NCI-H1105 (cell line): ENCODE measurements at places on chromosomes 12 and 14.
A peak's percentile ranks its signal among the peaks of the same experiment; 100 is the strongest.

GRCh38 chr14:69963966-69964365 lies 84.8 kb downstream of the SMOC1 start:
- no peak for DNase-seq

GRCh38 chr14:67332468-67332867 lies 27.1 kb downstream of the ATP6V1D start:
- DNase-seq, result no peak

DNA sequence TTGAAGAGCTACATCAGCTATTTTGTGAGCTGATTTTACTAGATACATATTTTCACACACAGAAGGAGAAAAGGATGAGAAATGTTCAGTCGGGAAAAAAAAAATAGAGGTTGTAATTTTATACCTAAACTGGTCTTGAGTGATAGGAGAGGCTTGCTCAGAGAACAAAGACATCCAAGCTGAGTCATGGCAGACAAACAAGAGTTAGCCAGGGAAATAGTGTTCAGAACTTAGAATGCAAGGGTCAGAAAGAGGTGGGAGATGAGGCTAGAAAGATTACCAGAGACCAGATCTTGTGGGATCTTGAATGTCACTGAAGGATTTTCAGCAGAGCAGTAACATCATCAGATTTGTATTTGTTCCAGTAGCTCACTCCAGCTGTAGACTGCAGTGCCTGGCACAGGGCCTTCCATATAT lies 121.9 kb upstream of the ATF1 start:
- DNase-seq, result no peak

DNA sequence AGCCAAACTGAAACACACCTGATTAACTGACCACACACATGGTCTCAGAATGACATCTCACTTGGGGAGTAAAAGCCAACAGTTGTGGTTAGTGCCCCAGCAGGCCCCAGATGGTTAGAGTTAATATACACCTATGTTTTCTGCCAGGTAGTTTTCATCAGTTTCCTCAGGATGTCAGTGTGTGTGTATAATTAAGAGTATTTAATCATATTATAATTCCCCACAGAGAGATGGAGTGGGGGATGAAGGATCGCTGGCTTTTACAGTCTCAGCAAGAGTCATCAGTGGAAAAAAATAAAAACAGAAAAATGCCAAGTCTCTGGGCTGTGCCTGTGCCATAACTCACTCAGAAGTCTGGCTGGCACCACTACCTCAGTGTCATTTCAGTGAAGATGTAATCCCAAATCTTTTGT lies 412.5 kb downstream of the ZFP36L1 start:
- no peak for DNase-seq

DNA sequence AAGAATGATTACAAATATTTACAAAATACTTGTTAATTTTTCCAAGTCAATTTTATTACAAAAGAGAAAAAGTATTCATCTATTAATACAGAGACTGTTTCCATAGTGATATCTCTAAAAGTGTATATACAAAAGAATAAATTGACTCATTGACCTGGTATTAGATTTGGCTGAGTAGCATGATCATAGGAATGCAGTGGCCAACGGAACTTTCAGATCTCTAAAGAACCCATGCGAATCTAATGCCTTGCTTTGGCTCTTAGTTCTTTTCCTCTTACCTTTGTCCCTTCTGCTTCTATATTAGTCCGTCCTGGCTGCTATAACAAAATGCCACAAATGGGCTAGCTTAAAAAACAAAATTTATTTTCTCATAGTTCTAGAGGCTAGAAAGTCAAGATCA lies 717.8 kb downstream of the TMTC2 start:
- DNase-seq, result no peak

DNA sequence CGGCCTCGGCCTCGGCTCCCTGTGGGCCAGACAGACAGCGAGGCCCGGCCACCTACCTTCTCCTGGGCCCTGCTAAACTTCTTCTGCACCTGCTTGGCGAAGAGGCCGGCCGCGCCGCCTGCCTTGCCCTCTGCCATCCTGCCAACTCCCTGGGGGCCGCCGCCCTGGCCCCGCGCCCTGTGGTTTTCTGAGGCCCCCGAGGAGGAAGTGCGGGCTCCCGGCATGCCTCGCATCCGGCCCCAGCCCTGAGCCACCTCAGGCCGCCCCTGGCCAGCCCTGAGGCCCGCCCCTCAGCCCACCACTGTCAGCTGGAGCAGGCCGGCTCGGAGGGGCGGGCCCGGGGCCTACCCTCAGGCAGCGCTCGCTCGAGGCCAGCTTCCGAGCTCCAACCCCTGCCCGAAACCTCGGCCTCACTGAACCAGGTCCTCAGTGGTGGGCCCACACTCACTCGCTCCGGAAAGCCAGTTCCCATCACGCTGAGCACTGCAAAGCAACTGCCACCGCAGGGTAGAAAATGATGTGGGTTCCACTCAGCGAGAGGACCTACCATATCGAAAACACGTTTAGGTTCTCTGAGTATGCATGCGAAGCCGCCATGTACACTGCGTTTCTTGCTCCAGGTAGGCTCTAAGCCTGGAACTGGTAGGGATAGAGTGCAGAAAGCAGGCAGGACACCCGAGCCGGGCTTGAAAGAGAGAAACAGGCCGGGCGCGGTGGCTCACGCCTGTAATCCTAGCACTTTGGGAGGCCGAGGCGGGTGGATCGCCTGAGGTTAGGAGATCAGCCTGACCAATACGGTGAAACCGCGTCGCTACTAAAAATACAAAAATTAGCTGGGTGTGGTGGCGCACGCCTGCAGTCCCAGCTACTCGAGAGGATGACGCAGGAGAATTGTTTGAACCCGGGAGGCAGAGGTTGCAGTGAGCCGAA lies at the start of gene BIN2:
BIN2 (minus strand) TSS at position 209 of the 930 bp plus-strand sequence; CDS start at position 137, 72 bp downstream.
- DNase-seq, result no peak

DNA sequence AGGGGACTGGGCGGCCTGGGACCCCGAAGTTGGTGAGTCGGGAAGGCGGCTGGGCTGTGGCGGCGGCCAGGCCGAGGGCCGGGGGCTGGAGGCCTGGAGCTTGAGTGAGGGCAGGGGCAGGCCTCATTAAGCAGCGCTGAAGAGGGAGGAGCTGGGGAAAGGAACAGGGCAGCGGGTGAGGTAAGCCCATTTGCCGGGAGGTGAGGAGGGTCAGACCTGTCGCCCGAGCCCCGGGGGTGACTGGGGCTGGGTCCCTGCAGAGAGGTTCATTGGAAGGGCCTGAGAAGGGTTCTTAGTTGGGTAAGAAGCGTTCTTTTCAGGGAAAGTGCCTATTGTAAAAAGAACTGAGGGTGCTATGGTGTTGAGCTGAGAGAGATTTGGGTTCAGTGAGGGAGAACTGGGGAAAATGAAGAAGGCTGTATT lies 441 bp downstream of the RAB5B start:
- DNase-seq, result peak; percentile 8

- no peak for DNase-seq
Measured at GRCh38 chr14:57822081-57822480, 43.8 kb downstream of the SLC35F4 start.

GRCh38 chr12:92085040-92085735 lies 60.5 kb downstream of the BTG1 start:
- DNase-seq, result no peak

DNA sequence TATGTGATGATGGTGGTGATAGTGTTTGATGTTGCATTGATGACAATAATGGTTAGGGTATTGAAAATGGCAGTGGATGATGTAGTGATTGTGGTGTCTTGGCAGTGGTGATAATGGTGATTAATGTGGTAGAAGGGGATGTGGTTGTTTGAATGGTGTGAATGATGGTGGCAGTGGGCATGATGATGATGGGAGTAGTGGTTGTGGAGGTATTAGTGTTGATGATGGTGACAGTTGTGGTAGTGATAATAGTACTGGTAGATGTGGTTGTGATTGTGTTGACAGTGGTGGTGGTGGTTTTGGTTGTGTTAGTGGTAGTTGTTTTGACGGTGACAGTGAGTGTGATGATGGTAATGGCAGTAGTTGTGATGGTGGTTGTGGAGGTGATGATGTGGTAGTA lies 1049.0 kb downstream of the VRK1 start:
- DNase-seq, result no peak

GRCh38 chr14:85363358-85363757 lies 166.6 kb upstream of the FLRT2 start:
- DNase-seq, result no peak

- no peak for DNase-seq
Measured at GRCh38 chr12:131608740-131609690, 101.9 kb upstream of the SFSWAP start.

GRCh38 chr12:120095736-120096135 lies 20.8 kb downstream of the RAB35 start:
- DNase-seq, result no peak

DNA sequence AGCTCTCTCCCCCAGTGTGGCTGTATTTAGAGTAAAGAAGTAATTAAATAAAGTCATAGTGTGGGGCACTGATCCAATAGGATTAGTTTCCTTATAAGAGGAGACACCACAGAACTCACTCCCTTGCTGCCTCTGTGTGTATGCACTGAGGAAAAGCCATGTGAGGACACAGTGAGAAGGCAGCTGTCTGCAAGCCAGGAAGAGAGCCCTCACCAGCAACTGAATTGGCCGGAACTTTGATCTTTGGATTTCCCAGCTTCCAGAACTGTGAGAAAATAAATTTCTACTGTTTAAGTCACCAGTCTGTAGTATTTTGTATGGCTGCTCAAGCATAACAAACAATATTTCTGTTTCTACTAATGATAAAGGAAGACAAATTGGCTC lies 368.7 kb upstream of the PRICKLE1 start:
- DNase-seq, result no peak

DNA sequence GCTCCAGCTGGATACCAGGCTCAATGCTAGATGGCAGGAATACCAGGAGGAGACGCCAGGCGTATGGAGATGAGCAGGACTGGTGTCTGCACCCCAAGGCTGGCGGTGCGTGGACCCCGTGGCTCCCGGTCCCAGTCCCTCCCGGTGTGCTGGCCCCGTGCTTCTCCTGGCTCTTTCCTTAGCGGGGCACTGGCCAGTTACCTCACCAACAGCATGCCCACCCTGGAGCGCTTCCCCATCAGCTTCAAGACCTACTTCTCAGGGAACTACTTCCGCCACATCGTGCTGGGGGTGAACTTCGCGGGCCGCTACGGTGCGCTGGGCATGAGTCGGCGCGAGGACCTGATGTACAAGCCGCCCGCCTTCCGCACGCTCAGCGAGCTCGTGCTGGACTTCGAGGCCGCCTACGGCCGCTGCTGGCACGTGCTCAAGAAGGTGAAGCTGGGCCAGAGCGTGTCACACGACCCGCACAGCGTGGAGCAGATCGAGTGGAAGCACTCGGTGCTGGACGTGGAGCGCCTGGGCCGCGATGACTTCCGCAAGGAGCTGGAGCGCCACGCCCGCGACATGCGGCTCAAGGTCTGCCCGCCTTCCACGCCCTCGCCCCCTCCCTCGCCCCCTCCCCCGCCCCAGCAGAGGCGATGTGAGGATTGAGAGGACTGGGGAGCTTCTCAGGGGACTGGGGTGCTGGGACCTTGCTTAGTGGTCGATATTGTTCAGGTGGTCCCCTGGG lies 14.6 kb downstream of the VASH1 start:
- DNase-seq, result no peak

- DNase-seq, result no peak
Measured at GRCh38 chr12:51371295-51371953, 19.8 kb downstream of the GALNT6 start.

GRCh38 chr12:46915082-46915481 lies 89.3 kb upstream of the SLC38A4 start:
- DNase-seq, result no peak

DNA sequence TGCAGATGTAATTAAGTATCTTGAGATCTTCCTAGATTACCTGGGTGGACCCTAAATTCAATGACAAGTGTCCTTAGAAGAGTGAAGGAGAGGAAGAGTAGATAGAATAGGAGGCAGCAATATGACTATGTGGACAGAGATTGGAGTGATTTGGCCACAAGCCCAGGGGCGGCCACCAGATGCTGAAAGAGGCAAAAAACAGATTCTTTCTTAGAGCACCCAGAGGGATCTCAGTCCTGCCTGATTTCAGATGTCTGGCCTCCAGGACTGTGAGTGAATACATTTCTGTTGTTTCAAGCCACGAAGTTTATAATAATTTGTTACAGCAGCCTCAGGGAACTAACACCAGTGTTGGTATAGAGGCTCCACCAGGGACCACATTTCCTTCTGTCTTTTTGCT lies 67.3 kb downstream of the DACT1 start:
- DNase-seq, result no peak

GRCh38 chr12:132430838-132431774 lies 58.8 kb upstream of the FBRSL1 start:
- no peak for DNase-seq

- no peak for DNase-seq
Measured at GRCh38 chr14:49962621-49963020, 69.7 kb downstream of the ARF6 start.

- DNase-seq, result no peak
Measured at GRCh38 chr14:100201701-100202100, 37.2 kb upstream of the YY1 start.

GRCh38 chr14:30533126-30533525 lies 25.8 kb upstream of the G2E3 start:
- DNase-seq, result no peak

DNA sequence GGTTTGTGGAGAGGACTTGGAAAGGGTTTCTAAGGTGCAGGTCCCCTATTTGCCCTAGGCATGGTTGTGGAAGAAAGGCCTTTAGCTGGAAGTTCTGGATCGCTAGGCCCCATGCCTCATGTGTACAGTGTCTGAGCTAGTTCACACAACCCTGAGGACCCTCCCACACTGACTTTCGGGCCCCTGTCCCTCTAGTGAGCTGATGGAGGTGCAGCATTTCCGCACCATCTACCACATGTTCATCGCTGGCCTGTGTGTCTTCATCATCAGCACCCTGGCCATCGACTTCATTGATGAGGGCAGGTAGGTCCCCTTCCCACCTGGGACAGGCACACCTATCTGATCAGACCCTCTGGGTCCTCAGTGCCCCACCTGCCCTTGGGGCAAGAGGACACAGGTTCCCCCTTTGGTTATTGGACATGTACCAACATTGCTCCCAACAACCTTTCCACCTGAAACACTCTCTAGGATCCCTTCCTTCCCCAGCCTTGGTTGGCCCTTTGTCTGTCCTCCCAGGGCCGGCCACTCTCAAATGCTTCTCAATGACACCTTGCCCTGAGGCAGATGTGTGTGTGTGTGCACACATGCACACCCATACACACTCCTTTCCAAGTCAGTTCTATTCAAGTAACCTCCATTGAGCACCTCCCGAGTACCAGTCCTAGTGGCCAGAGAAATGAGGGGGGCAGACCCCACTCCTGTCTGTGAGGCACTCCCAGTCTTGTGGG lies 2.6 kb downstream of the SOAT2 start:
- DNase-seq, result no peak

GRCh38 chr14:50122291-50122690 lies 5.9 kb upstream of the VCPKMT start:
- no peak for DNase-seq

GRCh38 chr12:99959549-99960170 lies 25.1 kb downstream of the ANKS1B start:
- peak; percentile 23 for DNase-seq

DNA sequence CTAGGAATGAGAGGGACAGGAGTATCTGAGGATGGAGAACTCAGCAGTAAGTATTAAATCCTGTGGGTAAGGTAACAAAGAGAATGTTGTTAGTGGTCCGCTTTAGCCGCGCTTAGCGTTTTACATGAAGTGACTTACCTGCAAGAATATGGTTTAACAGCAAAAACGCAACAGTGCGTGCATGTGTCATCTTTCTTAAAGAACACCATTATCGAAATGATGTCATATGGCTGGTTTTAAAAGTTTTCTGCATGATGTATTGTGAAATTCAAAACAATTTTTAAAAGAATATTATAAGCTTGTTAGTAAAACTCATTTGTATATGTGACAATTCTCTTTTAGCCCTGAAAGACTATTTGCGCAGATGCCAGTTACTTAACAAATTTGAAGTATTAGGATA lies 1.7 kb downstream of the LEMD3 start:
- no peak for DNase-seq
